Breast epithelium (tissue), 4 donors: ENCODE measurements at places on chromosomes 2 and 18.
A peak's percentile ranks its signal among the peaks of the same experiment; 100 is the strongest.

GRCh38 chr2:225766431-225766830 is 366.9 kb downstream of the NYAP2 start:
- H3K4me1 ChIP-seq, result no peaks in the 10 kb centered on the region
- no peaks in the 10 kb centered on the region for H3K27me3 ChIP-seq
- H3K27ac ChIP-seq, result no peak overlapping the region
- no peaks in the 10 kb centered on the region for H3K36me3 ChIP-seq

DNA sequence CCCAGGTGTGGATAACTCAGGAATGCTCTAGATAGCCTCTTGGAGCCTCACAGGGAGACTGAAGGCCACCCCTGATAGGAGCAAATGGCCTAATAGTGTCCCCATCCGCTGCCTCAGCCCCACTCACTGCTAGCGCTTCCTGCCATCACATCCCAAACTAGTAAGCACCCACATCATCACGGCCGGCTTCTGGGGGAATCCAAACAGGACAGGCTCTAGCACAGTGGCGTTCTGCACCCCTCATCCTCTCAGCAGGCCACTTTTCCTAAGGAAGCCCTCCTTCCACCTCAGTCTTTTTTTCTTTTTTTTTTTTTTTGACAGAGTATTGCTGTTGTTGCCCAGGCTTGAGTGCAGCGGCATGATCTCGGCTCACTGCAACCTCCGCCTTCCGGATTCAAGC is 6.3 kb upstream of the AMER3 start:
- no peaks in the 10 kb centered on the region for H3K27me3 ChIP-seq
- no peak overlapping the region for H3K27ac ChIP-seq
- no peak overlapping the region for H3K4me3 ChIP-seq

DNA sequence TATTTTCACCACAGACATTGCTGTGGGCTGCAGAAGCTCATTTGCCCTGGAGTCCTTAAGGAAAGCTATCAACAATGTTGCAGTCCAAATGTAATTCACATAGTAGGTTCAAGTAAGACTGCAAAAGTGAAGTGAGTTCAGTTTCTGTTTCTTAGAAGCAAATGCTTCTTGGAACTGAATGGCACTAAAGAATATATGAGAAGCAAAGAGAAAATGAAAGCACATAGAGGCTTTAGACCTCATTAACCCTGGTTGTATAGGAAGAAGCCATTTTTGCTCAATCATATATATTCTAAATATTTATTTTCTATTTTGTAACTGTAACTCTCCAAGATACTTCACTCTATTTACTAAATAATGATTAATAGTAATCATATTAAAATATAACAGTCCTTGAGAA is 292.0 kb downstream of the ZNF804A start:
- no peak overlapping the region for H3K4me3 ChIP-seq
- no peak overlapping the region for H3K27ac ChIP-seq
- DNase-seq, result no peak
- H3K4me1 ChIP-seq, result no peaks in the 10 kb centered on the region
- H3K36me3 ChIP-seq, result no peaks in the 10 kb centered on the region

- H3K27ac ChIP-seq, result peak overlapping the region; percentile 49
- no peaks in the 10 kb centered on the region for H3K27me3 ChIP-seq
- no peak for DNase-seq
- no peaks in the 10 kb centered on the region for H3K4me1 ChIP-seq
- no peaks in the 10 kb centered on the region for H3K36me3 ChIP-seq
These were observed 1.5 kb upstream of the PELI1 start for GRCh38 chr2:64145714-64146113.

- no peak overlapping the region for H3K4me3 ChIP-seq
These were observed 36.6 kb downstream of the UPP2 start for GRCh38 chr2:158138255-158138654.

- no peak for DNase-seq
- H3K4me3 ChIP-seq, result no peak overlapping the region
- H3K36me3 ChIP-seq, result no peaks in the 10 kb centered on the region
- no peaks in the 10 kb centered on the region for H3K27me3 ChIP-seq
- peak overlapping the region; percentile 21 for H3K27ac ChIP-seq
These were observed 737.2 kb upstream of the HS6ST1 start for GRCh38 chr2:129055824-129056223.

DNA sequence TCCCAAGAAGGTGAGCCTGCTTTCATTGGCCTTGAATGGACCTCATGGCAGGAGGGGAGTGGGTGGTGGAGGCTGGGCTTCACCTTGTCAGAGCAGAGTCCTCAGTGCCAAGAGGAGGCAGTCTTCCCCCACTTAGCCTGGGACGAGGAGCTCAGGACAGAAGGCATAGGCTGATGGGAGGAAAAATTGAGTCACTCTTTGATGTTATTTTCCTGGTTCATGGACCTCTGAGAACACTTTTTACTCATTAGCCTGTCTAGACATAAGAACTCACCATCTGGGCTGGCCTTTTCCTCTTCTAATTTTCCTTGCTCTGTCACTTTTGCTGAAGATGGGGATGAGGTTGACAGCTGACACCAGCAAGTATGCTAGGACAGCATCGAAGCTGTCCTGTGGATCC is 225.7 kb upstream of the TNP1 start:
- no peak overlapping the region for H3K27ac ChIP-seq
- H3K4me3 ChIP-seq, result no peak overlapping the region
- H3K4me1 ChIP-seq, result no peaks in the 10 kb centered on the region

GRCh38 chr2:23660237-23660636 is 266.7 kb downstream of the ATAD2B start:
- H3K4me3 ChIP-seq, result no peak overlapping the region
- no peak overlapping the region for H3K27ac ChIP-seq
- no peaks in the 10 kb centered on the region for H3K36me3 ChIP-seq
- no peaks in the 10 kb centered on the region for H3K4me1 ChIP-seq

DNA sequence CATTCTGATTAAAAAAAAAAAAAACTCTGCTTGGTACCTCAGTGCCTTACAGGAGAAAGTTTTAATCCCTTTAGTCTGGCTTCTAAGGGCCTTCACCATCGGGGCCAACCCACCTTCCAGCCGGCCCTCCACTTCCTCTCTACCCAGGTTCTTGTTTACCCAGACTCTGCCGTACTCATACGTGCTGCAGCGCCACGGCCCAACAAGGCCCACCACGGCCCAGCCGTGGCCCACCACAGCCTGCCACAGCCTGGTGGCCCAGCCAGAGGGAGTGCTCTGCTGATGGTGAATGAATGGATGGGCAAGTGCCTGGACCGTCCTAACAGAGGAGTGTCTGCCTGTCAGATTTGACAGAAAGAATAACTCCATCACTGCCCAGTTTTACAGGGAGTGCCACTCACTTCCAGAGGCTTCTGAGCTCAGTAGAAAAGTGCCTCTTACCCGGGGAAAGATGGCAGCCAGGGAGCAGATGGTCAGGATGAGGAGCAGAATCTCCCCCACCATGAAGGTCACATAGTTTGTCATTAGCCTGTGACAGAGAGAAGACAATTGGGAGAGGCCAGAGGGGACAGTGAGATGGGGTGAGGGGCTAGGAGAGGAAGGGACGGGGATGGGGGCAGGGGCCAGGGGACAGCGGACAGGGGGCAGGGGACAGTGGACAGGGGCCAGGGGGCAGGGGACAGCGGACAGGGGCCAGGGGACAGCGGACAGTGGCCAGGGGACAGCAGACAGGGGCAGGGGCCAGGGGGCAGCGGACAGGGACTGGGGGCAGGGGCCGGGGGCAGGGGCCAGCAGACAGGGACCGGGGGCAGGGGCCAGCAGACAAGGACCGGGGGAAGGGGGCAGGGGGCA is 38.2 kb downstream of the CENPO start:
- H3K4me3 ChIP-seq, result no peak overlapping the region
- H3K36me3 ChIP-seq, result no peaks in the 10 kb centered on the region
- no peaks in the 10 kb centered on the region for H3K4me1 ChIP-seq
- no peak overlapping the region for H3K27ac ChIP-seq
- no peaks in the 10 kb centered on the region for H3K27me3 ChIP-seq

DNA sequence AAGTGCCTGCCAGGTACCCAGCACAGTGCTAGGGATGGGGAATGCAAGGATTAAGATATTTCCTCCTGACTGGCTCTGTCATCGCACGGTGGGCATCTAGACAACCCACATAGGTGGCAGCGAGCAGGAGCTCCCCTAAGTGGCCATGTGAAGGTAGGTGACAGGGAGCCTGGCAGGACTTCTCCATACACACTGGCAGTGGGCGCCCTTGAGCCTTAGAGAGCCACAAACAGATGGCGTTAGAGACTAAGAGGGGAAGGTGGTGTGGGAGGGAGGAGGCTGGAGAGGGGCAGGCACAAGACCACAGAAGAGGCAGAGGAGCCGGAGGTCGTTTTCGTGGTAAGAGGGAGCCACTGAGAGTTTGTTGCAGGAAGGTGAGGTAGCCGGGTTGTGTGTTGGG is 15.2 kb downstream of the PRELID3A start:
- no peak overlapping the region for H3K4me3 ChIP-seq
- H3K36me3 ChIP-seq, result no peaks in the 10 kb centered on the region
- no peak for DNase-seq
- no peaks in the 10 kb centered on the region for H3K4me1 ChIP-seq

- no peaks in the 10 kb centered on the region for H3K27me3 ChIP-seq
- no peaks in the 10 kb centered on the region for H3K4me1 ChIP-seq
- DNase-seq, result no peak
- no peak overlapping the region for H3K4me3 ChIP-seq
- no peaks in the 10 kb centered on the region for H3K36me3 ChIP-seq
These were observed 238.8 kb downstream of the MBD5 start for GRCh38 chr2:148259674-148260073.

DNA sequence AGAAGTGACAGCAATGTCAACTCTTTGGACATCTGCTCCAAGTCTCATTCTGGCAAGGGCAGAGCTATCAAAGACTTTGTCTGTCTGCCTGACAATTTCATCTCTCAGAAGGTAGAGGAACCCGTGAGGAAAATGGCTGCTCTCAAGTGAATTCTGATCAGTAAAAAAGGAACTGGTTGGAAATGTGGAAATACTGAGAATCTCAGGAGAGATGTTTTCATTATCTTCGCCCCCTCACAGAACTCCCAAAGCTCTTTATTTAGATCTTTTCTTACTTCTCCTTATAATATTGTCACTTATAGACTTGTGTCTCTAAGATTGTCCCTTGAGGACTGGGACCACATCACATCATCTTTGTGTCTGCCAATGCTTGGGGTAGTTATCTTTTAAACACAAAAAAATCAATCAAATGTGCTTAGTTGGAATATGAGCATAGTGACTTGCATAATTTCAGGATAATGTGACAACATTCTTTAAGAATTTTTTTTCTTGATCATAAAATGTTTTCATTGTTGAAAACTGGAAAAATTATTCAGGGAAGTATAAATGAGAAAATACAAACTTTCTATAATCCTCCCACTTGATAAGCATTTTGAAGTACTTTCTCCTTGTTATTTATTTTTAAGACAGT is 68.2 kb upstream of the ITGB6 start:
- no peaks in the 10 kb centered on the region for H3K36me3 ChIP-seq
- H3K27me3 ChIP-seq, result no peaks in the 10 kb centered on the region
- no peak overlapping the region for H3K4me3 ChIP-seq
- peak overlapping the region; percentile 97 for H3K27ac ChIP-seq
- H3K4me1 ChIP-seq, result no peaks in the 10 kb centered on the region

- H3K4me1 ChIP-seq, result no peaks in the 10 kb centered on the region
- no peaks in the 10 kb centered on the region for H3K27me3 ChIP-seq
- H3K27ac ChIP-seq, result no peak overlapping the region
These were observed 159.2 kb upstream of the ID2 start for GRCh38 chr2:8522687-8523086.

DNA sequence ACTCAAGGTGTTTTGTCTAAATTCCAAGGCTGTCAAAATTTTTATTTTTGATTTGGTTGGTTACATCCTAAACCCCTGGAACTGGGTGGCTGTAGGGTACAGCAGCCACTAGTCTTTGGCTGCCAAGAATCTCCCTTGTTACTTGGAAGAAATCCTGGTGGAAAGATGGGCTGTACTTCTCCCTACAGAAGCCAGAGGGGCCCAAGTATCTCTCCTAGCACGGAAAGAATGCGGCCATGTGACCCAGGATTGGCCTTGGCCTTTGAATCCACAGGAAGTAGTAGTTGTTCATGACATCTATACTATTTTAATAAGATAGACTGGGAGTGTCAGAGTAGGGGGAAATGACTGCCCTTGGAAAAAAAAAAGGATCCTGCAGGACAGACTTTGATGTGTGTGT is 54.4 kb upstream of the MYO3B start:
- no peaks in the 10 kb centered on the region for H3K36me3 ChIP-seq
- H3K27me3 ChIP-seq, result no peaks in the 10 kb centered on the region
- no peak for DNase-seq
- H3K27ac ChIP-seq, result no peak overlapping the region
- H3K4me3 ChIP-seq, result no peak overlapping the region

DNA sequence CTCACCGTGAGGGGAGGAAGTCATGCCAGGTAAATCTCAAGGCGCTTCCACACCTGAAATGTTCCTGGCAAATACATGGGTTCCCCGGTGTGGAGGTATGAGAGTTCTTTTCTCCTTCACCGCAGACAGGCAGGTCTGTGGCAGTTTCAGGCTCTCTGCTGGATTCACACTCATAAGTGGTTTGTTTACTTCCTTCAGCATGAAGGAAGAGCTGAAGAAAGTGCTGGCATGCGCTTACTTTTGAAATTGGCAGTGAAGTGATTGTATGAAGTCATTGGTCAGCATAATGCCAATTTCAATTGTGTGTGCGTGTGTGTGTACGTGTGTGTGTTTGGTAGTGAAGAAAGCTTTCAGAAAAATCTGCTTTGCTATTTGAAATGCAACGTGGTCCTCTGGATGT is 43.4 kb downstream of the RNF144A start:
- no peaks in the 10 kb centered on the region for H3K27me3 ChIP-seq
- H3K36me3 ChIP-seq, result no peaks in the 10 kb centered on the region
- H3K27ac ChIP-seq, result peak overlapping the region; percentile 88
- no peak for DNase-seq
- no peaks in the 10 kb centered on the region for H3K4me1 ChIP-seq

GRCh38 chr2:231376857-231377256 is 18.7 kb upstream of the B3GNT7 start:
- no peak for DNase-seq
- H3K4me1 ChIP-seq, result no peaks in the 10 kb centered on the region
- H3K27me3 ChIP-seq, result no peaks in the 10 kb centered on the region
- H3K4me3 ChIP-seq, result no peak overlapping the region
- H3K36me3 ChIP-seq, result no peaks in the 10 kb centered on the region

GRCh38 chr2:136308611-136309010 is 190.7 kb upstream of the CXCR4 start:
- H3K4me1 ChIP-seq, result no peaks in the 10 kb centered on the region
- DNase-seq, result no peak
- H3K27me3 ChIP-seq, result no peaks in the 10 kb centered on the region
- no peak overlapping the region for H3K27ac ChIP-seq

GRCh38 chr18:7766817-7767216 is 199.7 kb downstream of the PTPRM start:
- H3K27me3 ChIP-seq, result no peaks in the 10 kb centered on the region
- no peaks in the 10 kb centered on the region for H3K36me3 ChIP-seq
- H3K4me1 ChIP-seq, result no peaks in the 10 kb centered on the region
- H3K4me3 ChIP-seq, result no peak overlapping the region

DNA sequence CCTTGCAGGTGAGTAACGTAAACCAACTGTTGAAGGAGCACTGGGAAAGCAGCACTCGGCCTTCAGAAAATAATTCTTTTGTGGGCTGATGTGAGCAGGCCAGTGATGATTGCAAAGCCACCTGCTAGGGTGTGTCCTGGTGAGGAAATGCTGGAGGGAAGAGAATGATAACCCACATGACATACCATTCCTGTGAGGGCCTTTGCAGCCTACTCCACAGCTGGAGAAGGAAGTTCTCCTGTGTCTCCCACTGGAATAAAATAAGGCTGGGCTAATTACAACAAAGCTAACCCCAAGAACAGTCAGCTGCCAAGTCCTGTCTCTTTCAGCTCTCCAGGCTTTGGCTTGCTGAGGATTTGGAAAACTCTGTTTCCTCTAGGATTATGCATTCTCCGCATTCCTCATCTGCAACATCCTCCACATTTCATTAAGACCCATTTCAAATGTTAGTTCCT is 16.7 kb upstream of the DSG1 start:
- H3K27ac ChIP-seq, result no peak overlapping the region
- H3K4me3 ChIP-seq, result no peak overlapping the region
- H3K4me1 ChIP-seq, result no peaks in the 10 kb centered on the region
- no peaks in the 10 kb centered on the region for H3K27me3 ChIP-seq
- DNase-seq, result no peak
